HTR-8/SVneo (cell line): ENCODE measurements at places on chromosomes 13 and 19.
A peak's percentile ranks its signal among the peaks of the same experiment; 100 is the strongest.

DNA sequence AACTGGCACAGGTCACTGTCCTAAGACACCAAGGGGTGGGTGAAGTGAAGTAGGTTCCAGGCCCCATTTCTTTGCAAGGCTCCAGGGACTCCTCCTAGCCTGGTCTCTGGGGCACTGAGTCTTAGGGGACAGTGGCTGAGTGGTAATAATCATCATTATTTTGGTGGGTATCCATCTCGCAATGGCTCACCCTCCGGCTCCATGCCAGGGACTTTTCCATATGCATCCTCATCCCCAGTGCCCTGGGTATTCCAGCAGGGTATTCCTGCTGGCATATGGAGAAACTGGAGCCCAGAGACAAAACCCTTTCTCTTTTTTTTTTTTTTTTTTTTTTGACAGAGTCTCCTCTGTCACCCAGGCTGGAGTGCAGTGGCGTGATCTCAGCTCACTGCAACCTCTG lies 2.5 kb downstream of the PDE4A start:
- no peak for DNase-seq

DNA sequence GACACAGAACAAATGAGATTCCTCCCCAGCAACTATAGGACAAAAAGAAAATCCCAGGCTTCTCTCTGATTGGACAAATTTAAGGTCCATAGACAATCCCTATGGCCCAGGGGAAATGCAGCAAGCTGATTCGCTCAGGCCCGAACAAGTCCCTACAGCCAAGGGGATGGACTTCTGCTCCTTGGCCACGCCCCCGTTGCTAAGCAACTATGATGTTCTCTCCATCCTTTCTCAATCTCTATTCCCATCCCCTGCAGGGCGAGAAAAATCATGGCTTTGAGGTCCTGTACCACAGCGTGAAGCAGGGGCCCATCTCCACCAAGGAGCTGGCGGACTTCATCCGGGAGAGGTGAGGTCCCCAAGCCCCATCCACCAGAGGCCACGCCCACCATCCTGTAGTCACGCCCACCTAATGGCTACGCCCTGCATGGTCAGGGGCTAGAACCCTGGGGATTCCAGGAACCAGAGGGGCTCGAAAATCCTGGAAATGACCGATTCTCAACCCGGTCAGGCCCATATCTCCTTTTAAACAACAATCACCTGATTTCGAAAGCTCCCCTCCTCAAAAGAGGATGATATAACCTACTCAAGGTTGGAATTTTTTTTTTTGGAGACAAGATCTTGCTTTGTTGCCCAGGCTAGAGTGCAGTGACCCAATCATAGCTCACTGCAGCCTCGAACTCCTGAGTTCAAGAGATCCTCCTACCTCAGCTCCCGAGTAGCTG lies 11.4 kb downstream of the FCHO1 start:
- no peak for DNase-seq

DNA sequence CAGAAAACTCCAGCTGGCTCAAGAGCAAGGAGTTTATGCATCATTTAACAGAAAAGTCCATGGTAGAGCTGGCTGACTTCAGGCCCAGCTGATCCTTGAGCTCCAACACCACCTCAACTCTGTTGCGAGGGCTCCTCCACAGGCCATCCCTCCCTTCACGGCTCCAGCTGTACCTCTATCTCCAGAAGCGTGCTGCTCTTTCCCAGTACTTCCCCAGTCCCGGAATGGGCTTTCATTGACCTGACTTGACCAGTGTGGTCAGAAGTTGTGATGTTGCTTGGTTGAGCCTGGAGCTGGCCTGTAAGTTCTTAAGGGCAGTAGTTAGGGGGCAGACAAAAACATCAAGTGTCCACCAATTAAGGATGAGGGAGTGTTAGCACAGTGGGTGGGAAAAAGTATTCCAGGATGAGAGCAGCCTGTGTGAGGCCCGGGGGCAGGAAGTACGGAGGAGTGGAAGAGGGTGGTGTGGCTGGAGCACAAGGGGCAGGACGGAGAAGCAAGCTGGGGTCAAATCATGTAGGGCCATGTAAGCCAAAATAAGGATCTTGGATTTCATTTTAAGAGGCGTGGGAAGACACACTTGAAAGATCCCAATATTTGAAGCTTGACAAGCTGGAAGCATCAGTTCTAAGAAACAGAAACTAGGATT lies 24.0 kb downstream of the SKA3 start:
- no peak for DNase-seq

DNA sequence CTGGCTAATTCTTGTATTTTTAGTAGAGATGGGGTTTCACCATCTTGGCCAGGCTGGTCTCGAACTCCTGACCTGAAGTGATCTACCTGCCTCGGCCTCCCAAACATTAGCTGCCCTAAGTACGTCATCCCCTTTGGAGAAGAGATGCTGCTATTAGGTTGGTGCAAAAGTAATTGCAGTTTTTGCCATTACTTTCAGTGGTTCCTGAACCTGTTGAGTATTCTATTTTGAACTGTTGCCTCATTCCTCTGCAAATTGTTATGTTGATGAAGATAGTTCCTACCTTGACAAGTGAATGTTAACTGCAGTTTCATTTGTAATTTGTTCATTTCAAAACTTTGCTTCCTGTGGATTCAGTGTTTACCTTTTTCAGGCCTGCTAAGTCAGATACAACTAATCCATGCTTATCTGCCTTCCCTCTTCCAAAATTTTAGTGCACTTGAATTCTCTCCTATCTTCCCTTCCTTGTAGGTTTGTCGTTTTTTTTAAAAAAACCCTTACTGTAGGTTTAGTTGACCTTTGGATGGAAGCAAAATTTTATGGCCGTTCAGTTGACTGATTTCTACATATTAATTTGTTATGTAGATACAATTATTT lies 24.0 kb downstream of the ZMYM2 start:
- no peak for DNase-seq

- no peak for DNase-seq
Measured at GRCh38 chr13:81726037-81726726, 1385.3 kb upstream of the SPRY2 start.

GRCh38 chr19:16327169-16327475 lies 2.5 kb downstream of the KLF2 start:
- no peak for DNase-seq

DNA sequence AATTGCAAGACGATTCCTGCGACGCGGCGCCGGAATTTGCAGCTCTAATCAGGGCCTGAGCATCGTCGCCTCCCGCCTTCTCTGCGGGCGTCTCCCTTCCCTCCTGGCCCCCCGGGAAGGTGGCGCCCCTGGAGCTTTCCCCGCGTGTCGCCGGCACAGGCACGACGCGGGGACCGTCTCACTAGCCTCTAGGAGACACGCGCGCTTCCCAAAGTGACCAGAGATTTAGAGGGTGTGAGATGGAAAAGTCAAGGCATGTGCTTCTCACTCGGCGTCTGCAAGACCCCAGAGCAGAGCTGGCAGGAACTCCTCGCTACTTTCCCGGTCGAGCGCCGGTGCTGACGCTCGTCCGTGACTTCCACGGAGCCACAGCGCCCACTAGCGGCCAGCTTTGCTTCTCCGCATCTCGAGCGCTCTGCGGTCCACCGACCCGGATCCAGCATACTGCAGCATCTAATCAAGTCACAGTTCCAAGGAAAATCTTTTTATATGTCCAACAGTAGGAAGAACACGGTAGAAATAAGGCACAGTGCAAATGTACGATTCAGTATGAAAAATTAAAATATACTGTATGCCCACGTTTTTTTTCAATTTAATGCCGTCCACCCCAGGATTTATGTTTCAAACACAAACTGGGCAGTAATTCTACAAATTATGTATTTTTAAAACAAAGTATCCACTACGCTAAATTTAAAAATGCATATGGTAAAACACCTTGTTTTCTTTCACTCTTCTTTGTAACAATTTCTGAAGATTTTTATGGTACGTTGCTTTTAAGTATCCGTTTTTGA lies 977 bp upstream of the EFNB2 start:
- peak; percentile 56 for DNase-seq

GRCh38 chr19:9130965-9131364 lies 4.2 kb upstream of the OR7G3 start:
- no peak for DNase-seq

DNA sequence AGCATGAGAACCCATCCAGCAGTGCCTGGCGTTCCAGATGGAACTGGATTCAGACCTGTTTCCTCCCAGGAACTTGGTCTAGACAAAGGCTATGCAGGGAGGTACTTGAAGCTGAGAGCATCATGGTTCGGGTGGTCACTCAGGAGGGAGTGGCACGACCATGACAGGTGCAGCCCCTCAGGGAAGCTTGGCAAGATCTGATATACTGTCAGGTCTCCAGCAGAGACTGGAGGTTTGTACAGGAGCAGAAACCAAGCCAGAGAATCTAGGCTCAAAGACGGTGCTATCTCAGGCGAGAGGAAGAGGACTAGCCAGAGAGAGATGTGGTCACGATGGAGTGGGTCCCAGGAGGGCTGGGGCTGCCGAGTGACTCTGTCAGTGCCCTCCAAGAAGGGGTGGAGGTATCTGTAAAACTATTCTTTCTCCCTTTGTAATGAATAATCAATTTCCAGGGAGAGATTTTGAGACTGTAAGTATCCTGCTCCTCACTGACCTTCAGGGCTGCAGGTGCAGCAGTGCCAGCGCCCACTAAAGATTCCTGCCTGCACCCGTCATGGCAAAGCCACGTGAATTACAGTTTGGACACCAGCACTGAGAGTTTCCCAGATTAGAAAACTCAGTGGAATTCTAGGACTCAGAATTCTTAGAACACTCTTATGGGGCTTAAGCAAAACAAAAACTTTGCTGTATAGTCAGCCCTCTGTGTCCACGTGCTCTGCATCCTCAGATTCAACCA lies 10.2 kb upstream of the DCUN1D2 start:
- no peak for DNase-seq

DNA sequence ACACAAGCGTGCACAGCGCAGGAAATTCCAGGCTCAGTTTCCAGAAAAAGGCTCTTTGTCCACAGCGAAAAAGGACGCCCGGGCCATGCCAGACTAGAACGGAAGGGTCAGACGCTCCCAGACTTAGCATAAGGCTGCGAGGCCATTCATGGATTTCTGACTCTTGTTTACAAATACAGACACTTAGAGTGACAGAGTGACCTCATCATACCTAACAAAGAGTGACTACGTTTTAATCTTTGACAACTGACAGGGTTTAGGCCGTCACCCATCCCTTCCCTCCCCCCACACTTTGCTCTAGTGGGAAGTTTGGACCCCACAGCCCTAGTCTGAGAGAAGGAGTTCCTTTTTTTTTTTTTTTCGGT lies 418 bp upstream of the ZNF709 start:
- no peak for DNase-seq

- no peak for DNase-seq
Measured at GRCh38 chr13:112391746-112392145, 15.6 kb downstream of the SPACA7 start.

- DNase-seq: no peak
Measured at GRCh38 chr19:48833977-48834376, 2.3 kb downstream of the HSD17B14 start.

DNA sequence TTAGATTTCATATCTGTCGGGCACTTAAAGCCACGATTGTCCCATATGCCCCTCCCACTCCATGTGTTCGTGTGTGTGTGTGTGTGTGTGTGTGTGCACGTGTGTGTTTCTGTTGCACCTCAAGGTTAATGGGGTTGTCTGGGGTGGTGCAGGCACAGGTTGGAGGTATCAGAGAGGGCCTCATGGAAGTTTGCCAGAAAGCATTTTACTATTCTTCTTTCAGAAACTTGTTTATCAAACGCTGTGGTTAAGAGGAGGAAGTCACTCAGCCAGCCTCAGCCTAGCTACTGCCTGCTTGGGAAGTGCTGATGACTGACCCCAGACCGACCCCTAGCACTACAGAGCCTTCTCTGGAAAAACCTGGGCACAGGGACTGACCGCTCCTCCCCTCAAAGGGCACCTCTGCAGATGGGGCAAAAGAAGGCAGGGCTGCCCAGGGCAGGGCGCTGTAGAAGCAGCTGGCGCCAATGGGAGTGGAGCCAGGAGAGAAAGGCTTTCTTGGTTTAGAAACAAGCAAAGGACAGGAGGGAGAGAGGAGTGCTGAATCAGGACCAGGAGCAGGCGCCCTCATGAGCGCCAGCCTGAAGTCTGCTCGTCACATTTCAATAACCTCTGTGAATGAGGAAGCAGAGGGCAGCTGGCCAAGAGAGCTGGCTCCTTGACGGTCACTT lies 3.9 kb downstream of the SIAH3 start:
- no peak for DNase-seq

GRCh38 chr19:485583-486236 lies 10.6 kb upstream of the MADCAM1 start:
- DNase-seq: no peak

GRCh38 chr19:9848060-9848459 lies 12.9 kb downstream of the PIN1 start:
- DNase-seq: no peak

GRCh38 chr13:39132286-39133230 lies 94.3 kb downstream of the NHLRC3 start:
- no peak for DNase-seq
